ENCODE measurements at places on chromosomes 2 and 18. TPM values are rescaled to one million over a fixed set of nuclear protein-coding genes. Genes with fewer than 3 reads are reported as not detected.

IL1RN gene
- 6.0 TPM for total RNA-seq

LRRTM4 gene
- total RNA-seq, result 3.0 TPM

REEP1 gene
- 6.5 TPM for total RNA-seq

SPR gene
- total RNA-seq, result 9.1 TPM

TFCP2L1 gene
- 68.4 TPM for total RNA-seq

PLGLB2 gene
- 2.6 TPM for total RNA-seq

NAT8 gene
- total RNA-seq, result 12.0 TPM

ADD2 gene
- 6.1 TPM for total RNA-seq

LYPD6 gene
- total RNA-seq, result 13.4 TPM

DYSF gene
- total RNA-seq, result 51.5 TPM

GAREM1 gene
- total RNA-seq, result 27.9 TPM

NPAS2 gene
- 9.3 TPM for total RNA-seq

TNS1 gene
- 166 TPM for total RNA-seq

GBX2 gene
- total RNA-seq, result 0.35 TPM

LOXL3 gene
- 10.0 TPM for total RNA-seq

ANKRD29 gene
- 2.0 TPM for total RNA-seq

SPAG16 gene
- total RNA-seq, result 54.1 TPM

DSEL gene
- 29.2 TPM for total RNA-seq

EPB41L3 gene
- total RNA-seq, result 63.1 TPM

MRPL53 gene
- total RNA-seq, result 38.5 TPM

Data from metanephros (tissue), 2 donors.